ENCODE measurements at places on chromosomes 2 and 18.
A peak's percentile ranks its signal among the peaks of the same experiment; 100 is the strongest.

- DNase-seq, result no peak
Observed at GRCh38 chr2:19358242-19359020, at the start of gene OSR1. TSS of gene OSR1 (minus strand) at chr2:19358623. CDS start at chr2:19353805, 4,818 bp downstream.

DNA sequence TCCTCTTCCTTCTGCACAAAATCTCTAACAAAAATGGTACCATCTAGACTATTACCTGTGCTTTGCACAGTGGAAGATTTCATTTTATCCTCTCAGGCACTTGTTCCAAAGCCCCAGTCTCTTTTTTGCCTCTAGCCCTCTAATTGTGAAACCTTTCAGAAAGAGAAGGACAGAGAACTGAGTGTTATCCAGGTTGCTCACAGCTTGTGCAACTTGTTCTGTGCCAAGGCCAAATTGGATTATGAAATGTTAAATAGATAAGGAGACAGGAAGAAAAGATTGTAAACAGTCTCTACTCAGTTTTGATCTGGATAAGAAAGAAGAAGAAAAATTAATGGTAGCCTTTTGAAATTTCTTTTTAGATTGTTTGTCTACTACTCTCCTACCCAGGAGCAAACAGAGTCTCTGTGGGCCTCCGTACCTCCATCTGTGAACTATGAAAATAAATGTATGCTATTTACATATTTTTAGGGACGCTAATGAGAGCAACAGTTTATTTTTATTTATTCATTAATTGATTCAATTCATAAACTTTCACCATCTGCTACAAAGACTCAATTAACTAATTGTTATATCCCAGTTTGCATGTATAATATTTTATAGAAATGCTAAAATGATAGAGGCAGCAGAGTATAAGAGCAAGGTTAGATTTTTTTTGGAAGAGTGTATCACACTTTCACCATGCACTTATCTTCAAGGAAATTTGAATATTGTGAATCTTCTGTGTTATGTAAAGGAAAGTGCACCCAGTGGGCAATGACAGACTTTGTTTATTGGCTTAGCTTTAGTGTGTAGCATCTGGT lies 339.0 kb upstream of the ETAA1 start:
- no peak for DNase-seq

GRCh38 chr18:4230450-4231168 lies 224.5 kb downstream of the DLGAP1 start:
- DNase-seq, result no peak

DNA sequence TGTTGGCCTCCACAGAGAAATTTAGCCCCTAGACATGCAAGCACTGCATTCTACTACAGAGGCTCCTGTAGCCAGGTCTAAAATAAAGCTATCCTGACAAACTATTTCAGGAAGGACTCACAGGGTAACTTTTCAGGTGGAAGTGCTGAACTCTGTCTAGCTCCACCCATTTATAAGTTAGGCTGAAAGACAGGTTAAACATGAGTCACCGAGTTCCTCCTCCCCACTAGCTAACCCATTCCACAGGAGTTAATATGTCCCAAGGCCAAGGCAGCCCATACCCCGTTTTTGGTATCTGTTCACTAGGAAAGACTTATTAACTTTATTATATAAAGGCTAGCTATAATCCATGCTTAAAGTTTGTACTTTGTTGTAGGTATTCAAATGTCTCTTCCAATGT lies 3.5 kb downstream of the CWC22 start:
- DNase-seq, result no peak

DNA sequence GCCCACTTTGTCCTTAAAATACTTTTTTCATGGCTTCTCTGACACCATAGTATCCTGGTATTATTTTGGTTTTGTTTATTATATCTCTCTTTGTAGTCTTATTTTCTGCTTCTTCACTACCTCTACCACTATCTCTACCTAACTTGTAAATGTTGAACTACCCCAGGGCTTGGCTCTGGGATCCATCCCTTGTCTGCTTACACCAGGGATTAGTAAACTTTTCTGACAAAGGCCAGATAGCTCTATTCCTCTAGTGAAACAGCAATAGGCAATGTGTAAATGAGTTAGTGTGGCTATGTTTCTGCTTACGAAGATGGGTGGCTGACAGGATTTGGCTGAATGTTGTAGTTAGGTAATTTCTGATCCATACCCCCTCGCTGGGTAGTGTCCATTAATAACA lies 76.8 kb downstream of the ZNF407 start:
- DNase-seq, result no peak

- no peak for DNase-seq
Observed at GRCh38 chr2:173410579-173410978, 55.9 kb downstream of the CDCA7 start.

- DNase-seq, result peak; percentile 96
Observed at GRCh38 chr2:74421221-74421870, at the start of the genes C2orf81 and WDR54. TSS of gene C2orf81 (minus strand) at chr2:74421619. CDS start at chr2:74421560, 59 bp downstream. TSS of gene WDR54 (plus strand) at chr2:74421730. CDS start at chr2:74422154, 424 bp downstream.

GRCh38 chr2:133438026-133438425 lies 130.2 kb downstream of the NCKAP5 start:
- no peak for DNase-seq

- no peak for DNase-seq
Observed at GRCh38 chr2:120661551-120661950, 74.1 kb upstream of the GLI2 start.

DNA sequence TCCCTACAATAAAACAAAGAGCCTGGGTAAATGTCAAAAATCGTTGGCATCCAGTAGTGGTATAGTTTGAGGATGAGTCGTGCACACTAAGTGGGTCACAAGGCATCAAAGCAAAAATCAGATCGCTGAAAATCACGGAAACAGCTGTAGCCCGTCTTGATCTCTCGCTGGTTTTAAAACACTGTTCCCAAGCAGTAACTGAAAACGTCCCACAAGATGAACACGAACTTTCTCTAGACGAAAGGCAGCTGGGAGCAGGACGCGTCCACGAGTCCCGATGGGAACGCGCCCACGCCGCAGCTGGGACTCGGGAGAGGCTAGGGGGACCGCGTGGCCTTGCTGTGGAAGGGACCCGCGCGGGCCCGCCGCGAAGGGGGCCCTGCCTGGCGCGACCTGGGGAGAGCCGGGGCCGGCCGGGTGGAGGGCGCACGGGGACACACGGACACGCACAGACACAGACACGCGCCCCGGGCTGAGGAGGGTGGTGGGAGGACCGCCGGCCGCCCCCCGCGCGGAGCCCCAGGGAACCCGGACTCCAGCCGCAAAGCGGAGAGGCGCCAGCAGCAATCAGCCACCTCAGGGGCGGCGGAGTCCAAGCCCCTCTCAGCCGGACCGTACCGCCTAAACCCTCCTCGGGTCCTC lies 651 bp downstream of the STK17B start:
- peak; percentile 74 for DNase-seq

- no peak for DNase-seq
Observed at GRCh38 chr18:66638856-66639629, 35.2 kb upstream of the CDH19 start.

DNA sequence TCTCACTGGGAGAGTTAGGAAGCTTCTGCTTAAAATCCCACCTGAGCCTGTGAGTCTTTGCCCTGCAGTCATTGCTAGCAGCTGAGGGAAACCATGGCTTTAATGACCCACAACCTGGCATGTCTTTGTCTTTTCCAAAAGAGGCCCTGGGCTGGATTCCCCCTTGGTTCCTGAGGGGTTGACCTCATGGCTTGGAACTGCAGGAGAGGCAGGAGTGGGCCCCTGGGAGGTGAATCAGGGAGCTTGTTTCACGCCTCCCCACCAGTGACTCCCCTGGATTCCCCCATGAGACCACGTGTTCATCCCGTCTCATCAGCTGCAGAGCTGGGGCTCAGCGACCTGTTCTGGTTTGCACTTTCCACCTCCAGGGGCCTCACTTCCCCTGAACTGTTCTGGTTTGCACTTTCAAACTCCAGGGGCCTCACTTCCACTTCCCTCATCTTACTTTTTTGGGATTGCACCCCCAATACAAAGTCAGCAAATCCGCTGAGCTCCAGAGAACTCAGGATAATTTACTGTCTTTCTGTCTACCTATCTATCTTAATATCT lies 58.5 kb upstream of the TMEM18 start:
- DNase-seq, result peak; percentile 21

GRCh38 chr2:197913084-197913483 lies 108.7 kb downstream of the PLCL1 start:
- DNase-seq, result no peak

DNA sequence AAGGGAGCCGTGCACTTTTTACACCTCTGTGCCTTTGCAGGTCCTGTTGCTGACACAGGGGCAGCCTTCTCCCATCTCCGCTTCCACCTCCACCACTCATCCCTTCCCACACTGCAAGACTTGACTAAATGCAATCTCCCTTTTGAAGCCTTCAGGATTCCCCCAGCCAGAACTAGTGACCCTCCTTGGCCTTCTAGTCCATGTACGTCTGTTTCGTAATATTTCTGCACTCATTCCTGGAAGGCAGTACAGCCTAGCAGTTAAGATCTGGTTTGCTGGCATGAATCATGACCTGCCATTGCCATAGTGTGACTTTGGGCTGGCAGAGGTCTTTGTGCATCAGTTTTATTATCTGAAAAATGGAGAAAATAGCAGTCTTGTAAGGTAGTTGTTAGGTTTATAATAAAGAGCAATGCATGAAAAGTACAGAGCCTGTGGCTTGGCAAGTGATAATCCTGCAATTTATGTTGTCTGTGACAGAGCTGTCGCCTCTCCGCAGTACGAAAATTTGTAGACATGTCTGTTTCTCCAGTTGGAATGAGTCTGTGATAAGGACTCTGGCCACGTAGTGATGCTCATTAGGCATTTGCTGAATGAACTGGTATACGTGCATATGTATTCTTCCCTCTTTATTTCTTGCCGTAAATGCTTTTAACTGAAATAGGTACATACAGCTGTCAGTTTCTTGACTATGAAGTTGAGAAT lies 36.7 kb downstream of the NCK2 start:
- no peak for DNase-seq

GRCh38 chr2:70816726-70817125 lies 3.7 kb downstream of the CLEC4F start:
- no peak for DNase-seq

All from NAMALWA (cell line).